Thoracic aorta (tissue), 2 donors: ENCODE measurements at places on chromosomes 2 and 18.

GRCh38 chr2:76000425-76000824 lies 289.7 kb upstream of the GCFC2 start:
- DNase-seq: no peak

- no peak for DNase-seq
Measured at GRCh38 chr2:200302940-200303727, 3.4 kb upstream of the SPATS2L start.

DNA sequence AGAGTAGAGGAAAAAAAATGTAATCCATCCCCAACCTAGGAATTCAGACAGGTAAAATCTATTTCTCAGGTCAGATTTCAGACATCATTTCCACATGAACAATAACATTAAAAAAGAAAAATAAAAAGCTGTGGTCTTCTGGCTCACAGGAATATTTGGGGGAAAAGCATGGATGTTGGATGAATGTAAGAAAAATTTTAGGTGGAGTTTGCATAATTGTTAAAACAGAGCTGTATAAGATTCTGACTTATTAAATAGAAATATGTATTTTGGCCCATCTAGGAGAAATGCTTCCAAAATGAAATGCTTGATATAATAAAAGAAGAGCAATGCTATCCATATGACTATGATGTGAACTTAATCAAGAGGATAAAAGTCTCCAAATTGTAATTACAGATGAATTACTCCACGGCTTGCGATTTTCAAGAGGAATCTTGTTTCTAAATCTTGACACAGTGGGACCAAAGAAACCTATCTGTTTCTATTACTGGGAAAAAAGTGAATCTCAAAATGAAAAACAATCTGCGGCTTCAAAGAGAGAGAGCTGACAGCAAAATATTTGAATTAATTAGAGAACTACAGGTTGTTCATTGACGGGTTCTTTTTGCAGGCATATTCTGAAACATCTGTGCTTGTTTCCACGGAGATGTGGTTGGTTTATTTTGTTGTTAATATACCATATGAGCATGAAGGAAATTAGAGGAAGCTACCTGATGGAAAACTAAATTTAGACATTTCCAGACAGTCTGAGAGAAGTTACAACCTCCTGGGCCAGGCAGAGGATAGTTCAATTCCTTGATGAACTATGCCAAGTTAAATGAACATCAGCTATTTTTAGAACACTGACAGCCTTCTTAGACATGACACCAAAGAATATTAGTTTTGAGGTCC lies 468.7 kb downstream of the PID1 start:
- DNase-seq: no peak

GRCh38 chr2:12317814-12318426 lies 398.8 kb upstream of the TRIB2 start:
- DNase-seq: no peak

DNA sequence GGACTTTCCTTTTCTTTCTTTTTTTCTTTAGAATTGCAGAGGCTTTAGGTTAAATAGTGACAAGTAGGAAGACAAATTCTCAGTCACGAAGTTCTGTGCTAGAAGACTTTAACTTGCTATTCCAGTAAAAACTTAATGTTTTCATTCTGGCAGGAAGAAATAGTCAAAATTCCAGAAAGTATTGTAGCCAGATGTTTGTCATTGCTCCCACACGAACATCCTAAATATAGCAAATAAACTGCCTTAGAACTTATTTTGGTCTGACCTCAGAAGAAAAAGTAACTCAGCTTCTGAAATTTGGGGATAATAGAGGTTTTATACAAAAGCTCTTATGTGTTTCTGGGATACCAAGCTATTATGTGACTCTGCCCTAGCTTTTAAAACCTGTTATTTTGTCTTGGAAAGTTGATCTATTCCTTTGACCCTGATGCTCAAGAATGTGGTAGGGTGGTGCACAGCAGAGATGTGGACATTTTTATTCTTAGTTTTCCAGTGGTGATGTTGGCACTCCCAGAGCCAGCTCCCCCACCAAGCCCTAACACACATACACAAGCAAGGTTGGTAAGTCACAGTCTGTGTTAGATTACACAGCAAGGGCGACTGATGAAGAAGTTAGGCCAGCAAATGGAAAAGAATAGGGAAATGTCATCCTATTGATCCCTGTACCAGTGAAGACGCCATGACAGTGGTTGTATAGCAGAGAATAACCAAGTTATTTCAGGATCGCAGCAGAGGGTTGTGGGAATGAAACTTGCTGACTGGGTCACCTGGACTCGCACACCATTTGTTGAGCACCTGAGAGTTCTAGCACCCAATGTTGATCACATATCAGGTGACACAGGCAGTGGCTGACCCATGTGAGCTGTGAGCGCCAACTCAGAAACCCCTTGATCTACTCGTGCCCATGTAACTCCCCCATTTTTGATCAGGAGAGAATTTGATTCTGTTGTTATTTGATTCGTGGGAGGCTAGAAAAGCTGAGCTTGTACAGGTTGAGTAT lies 23.7 kb downstream of the FARP2 start:
- DNase-seq: no peak

- DNase-seq: no peak
Measured at GRCh38 chr2:182924306-182924705, 57.9 kb upstream of the FRZB start.

GRCh38 chr18:57583297-57583835 lies 3.1 kb downstream of the FECH start:
- DNase-seq: no peak

DNA sequence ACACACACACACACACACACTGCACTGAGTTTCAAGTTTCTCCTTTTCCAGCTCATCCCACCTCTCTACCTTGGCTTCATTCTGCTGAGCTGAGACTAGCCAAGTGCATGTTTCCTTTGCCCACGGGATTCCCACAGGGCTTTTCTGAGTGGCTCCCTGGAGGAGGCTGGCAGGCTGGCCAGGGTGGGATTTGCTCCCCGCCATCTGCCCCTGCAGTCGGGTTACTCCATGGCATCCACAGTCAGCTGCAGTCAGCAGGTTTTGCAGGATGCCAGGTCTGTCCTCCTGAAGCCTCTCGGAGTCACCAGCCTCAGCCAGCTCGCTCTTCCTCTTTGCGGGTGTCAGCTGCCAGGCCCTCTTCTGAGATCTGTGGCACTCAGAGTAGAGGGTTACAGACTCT lies 783.7 kb upstream of the SOX11 start:
- no peak for DNase-seq
